ENCODE measurements at places on chromosomes 13 and 19.

- DNase-seq = no peak
Measured at GRCh38 chr19:16825312-16826052, 3.7 kb upstream of the SIN3B start.

GRCh38 chr19:48962029-48962848 is 2.9 kb upstream of the FTL start:
- DNase-seq = peak; percentile 44

DNA sequence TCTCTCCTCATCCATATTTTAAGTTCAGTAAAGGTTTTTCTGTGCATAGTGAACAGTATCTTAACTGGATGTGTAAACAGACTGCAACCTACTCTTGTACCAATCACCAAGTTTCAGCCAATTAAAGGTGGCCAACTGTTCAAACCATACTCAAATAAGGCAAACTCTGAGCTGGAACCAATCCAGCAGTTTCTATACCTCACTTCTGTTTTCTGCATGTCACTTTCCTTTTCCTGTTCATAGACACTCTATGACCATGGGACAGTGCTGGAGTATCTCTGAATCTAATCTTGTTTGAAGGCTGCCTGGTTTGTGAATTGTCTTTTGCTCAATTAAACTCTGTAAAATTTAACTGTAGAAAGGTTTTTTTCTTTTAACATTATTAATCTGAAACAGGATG is 470.3 kb upstream of the SLITRK6 start:
- no peak for DNase-seq

DNA sequence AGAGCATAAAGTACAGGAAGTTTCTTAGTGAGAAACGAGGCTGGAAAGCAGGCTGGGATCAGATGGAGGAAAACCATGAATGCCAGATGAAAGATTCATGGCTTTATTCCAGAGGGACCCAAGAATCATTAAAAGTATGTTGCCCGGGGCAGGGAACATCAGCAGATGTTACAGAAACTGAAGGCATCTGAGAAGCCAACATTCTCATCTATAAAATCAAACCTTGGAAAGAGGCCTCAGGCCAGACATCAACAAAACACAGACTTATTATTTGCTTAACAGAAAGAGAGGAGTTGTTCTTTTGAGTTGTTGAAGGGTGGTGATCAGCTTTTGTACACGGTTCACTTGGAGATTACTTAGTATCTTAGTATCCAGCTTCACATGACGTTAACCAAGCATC is 543.6 kb downstream of the RFC3 start:
- no peak for DNase-seq

DNA sequence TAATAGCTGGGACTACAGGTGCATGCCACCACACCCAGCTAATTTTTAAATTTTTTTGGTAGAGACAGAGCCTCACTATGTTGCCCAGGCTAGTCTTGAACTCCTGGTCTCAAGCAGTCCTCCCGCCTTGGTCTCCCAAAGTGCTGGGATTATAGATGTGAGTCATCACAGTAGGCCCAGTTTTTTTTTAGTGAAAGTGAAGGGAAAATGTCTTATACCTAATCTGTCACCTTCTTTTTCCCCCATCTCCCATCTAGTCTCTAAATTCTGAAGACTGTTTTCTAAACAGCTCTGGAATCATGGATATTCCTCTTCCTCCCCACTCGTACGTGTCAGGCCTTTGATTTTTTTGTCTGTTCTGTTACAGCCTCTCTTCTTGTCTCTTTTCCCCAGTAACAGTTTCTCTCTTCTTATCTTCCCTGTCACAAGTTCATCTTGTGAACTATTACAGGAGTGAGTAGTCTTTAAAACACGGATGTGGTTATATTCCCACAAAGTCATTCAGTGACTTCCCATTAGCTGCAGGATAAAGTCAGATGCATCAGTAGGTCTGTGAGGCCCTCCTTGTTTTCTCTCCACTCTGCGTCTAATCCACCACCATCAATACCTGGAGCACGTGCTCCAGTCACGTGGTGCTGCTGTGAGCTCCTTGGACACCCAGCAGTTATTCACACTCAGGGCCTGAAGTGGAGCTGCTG is 2.9 kb downstream of the CDC16 start:
- DNase-seq = no peak

- no peak for DNase-seq
Measured at GRCh38 chr13:27918918-27919658, 712 bp upstream of the PDX1 start.

DNA sequence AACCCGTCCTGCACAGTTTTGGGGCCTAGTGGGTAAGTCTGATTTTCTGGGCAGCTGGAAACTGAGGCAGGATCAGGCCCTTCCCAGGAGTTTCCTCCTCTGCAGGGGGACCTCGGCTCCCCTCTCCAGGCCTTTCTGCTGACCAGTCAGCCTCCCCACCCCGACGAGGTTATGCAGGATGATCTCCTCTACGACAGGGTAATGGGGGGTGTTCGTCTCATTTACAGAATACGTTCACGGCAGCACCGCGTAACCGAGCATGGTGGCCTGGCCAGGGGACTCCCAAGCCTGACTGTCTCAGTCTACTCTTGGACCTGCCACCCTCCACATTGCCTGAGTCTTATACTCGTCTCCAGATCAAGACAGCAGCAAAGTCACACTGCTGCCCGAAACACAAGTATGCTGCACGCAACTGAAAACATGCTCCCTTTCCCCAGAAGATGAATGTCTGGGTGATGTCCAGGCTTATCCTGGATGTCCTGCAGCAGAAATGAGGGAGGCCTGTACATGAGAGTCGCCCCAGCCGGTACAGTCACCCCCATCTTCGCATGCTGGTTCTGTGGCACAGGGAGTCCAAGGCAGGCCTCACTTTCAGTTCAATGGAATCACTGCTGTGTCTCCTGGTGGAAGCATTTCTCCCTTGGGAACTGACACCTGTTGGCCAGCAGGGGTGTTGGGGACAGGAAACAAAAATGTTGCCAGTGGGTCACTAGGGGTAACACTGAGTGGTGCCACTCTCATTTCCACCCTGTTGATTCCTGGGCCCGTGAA is 120.8 kb downstream of the SOX1 start:
- no peak for DNase-seq

DNA sequence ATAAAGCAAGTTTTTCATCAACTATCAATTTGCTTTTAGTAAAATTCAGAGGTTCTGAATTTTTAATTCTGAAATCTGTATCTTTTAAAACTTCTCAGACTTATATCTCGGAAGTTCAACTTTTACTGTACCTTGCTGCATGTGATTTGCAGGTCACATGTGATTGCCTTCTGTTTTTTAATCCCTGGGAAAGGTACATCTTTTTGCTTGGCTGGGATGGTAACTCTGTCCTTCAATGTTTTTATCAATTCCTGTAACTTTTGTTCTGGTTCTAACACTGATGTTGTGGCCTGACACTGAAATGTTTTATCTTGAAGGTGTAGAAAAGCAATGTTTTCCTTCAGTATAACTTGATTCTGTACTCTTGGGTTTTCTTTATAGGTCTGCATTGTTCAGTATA is 16.2 kb upstream of the NAA16 start:
- DNase-seq = no peak

GRCh38 chr13:114124921-114125320 is 7.5 kb downstream of the RASA3 start:
- DNase-seq = no peak

- DNase-seq = no peak
Measured at GRCh38 chr19:3625996-3626472, 556 bp downstream of the CACTIN start.

DNA sequence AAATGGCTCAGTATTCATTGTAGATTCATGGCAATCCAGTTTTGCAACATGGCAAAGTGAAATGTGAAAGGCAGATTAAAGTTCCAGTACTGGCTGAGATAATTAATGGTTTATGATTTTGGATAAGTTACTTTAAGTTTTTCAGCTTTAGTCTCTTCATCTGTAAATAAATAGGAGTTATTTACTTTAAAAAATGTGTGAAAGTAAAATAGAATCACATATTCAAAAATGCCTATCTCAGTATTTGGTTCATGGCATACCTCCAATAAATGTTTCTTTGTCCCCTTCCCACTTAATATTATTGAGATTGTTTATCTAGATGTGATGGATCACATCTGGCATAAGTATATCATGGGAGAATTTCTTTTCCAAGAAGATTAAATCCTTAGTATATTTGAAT is 426.0 kb downstream of the GPC5 start:
- no peak for DNase-seq

GRCh38 chr13:24348797-24349515 is 39.6 kb downstream of the C1QTNF9 start:
- DNase-seq = no peak

GRCh38 chr13:97225533-97225932 is 3.4 kb downstream of the MBNL2 start:
- no peak for DNase-seq

DNA sequence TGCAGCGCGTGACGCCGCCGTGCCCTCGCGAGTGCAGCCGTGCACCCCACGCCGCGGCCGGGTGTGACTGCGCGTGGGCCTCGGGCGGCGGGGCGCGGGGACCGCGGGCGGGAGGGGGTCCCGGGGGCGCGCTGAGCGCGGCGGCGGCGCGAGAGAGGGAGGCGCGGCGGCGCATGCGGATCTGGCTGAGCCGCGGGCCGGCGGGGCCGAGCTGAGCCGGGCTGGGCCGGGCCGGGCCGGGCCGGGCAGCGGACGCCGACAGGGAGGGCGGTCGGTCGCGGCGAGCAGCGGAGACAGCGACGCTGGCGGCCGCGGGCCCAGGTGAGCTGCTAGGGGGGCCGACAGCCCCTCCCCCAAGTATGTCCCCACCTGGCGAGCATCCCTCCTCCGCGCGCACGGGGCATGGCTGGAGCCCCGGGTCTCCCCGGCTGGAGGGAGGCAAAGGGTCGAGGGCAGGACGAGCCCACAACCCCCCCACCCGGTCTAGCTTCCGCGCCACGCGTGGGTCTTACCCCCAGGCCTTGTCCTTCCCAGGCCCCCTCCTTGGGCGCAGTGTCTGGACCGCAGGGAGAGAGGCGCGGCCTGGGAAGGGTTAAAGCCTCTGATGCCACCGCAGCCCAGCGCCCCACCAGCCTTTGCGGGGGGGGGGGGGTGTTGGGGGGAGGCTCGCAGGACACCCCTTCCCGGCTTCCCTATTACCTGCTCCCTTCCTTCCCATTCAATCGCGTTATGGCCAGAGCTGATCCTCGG is at the start of gene SPTBN4:
TSS of gene SPTBN4 (plus strand) at position 17 of the 750 bp plus-strand sequence. CDS start 5,621 bp downstream, outside the sequence.
- DNase-seq = no peak

- DNase-seq = no peak
Measured at GRCh38 chr19:43524922-43525835, 1.8 kb downstream of the ETHE1 start.

- no peak for DNase-seq
Measured at GRCh38 chr19:8004723-8005513, 523 bp downstream of the ELAVL1 start.

DNA sequence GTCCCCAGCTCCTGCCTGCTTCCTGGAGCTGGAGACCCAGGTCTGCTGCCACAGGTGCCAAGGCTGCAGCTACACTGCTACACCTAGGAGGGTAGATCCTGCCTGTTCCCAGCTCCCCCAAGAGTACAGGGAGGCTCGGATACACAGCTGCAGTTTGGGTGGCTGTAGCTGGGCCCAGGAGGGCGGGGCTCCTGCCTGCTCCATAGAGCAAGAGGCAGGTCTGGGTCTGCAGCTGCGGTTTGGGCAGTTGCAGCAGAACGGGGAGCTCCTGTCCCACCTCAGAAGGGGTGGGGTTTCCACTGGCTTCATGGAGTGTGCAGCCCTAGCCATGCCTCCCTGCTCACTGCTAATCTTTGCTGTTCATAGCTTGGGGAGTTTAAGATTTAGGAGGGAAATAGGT is 199.0 kb downstream of the NUFIP1 start:
- no peak for DNase-seq

GRCh38 chr19:40780582-40780981 is 2.5 kb downstream of the RAB4B start:
- DNase-seq = no peak

- no peak for DNase-seq
Measured at GRCh38 chr13:109840201-109840892, 54.0 kb upstream of the IRS2 start.

GRCh38 chr13:53197424-53197823 is 168.8 kb downstream of the OLFM4 start:
- DNase-seq = no peak

- DNase-seq = no peak
Measured at GRCh38 chr19:47832723-47833122, 11.0 kb downstream of the CRX start.

DNA sequence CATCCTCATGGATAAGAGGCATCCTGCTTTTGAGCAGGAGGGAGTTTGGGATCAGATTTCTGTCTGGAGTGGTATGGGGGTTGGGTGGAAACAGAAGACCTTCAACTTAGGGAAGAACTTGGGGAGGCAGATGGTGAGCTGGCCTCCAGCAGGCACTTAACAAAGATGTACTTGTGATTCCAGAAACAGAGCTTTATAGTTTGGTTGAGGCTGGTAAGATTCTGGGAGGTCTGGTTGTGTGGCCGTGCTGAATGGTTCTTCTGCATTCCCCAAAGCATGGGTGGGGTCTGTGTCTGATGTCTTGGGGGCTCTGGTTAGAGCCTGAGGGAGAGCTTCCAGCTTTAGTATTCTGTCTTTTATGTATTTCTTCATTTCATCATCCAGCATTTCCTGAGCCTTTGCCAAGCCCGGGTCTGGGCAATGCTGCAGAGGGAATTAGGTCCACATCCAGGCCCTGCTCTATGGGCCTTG is 4.8 kb downstream of the MEGF8 start:
- DNase-seq = no peak

DNA sequence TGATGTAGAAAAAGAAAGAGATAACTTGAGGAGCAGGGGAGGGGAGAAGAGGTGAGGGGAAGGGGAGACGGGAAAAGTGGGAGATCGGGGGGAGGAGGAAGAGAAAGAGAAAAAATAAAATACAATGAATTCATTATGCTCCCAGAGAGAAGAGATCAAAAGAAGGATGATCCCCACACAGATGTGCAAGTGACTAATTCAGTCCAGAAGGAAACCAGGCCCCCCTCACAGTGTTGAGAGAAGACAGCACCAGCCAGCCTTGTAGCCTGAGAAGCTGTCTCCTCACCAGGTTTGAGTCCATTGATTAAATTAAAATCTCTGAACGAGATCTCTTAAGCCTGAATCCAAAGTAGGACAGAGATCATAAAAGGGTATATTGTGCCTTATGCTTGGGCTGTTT is 333.7 kb upstream of the NBEA start:
- no peak for DNase-seq

DNA sequence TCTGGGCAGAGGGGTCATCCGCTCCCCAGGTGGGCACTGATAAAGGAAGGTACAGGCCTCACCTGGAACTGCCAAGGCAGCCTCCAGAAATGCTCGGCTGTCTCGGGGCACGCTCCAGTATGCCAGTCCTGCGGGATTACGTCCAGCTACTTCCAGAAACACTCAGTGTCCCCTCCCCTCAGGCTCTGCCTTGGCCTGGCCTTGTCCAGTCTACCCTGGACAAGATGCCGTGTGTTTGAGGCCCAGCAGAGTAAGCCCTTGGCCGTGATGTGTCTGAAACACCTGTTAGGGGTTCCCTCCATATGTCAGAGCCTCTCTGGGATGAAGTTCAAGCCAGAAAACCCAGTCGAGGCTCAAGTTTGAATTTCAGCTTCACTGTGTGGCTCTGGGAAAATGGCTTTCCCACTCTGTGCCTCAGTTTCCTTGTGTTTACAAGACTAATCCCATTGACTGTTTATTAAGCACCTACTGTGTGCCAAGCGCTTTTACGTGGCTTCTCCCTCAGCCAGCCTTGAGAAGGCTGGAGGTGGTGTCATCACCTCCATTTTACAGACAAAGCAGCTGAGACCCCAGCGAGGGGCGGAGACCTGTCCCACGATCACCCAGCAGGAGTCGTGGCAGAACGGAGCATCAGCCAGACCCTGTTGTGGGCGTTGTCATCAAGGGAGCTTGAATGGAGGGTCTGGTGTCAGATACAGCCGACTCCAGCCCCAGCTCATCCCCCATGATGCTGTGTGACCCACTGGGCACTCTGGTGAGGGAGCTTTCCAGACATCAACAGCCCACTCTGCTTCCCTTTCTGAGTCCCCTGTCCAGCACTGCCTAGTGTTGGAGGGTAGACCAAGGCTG is 2.0 kb upstream of the PIK3R2 start:
- no peak for DNase-seq

All from activated CD4-positive, CD25-positive, alpha-beta regulatory T cell (primary cell).